Spleen (tissue), 13 donors: ENCODE measurements at places on chromosomes 1 and 21. TPM values are rescaled to one million over a fixed set of nuclear protein-coding genes. Genes with fewer than 3 reads are reported as not detected.

- H3K27me3 ChIP-seq, result peaks cover 32% of the 10 kb centered on the region
- peak; percentile 65 for DNase-seq
- H3K4me1 ChIP-seq, result no peaks in the 10 kb centered on the region
- no peak overlapping the region for H3K4me3 ChIP-seq
- no peak overlapping the region for H3K27ac ChIP-seq
Observed at GRCh38 chr1:53076721-53077598, 14.9 kb downstream of the PODN start.

DNA sequence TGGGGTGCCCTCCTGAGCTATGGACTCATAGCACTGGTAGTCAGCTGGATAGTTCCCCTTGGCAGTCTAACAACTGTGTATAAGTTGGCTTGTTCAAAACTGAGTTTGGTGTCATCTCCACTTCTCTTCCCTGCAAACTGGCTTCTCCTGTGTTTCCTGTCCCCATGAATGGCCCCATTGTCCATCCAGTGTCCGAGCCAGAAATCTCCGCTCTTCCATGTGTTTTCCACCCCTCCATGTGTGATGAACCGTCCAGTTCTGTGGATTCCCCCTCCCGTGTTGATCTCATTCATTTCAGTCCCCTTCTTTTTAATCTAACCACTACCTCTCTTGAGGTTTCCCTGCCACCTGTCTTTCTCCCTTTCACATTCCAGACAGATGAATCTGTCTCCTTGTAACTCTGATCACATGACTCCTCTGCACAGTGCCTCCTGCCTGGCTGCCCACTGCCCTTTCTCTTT is 195.7 kb downstream of the ROR1 start:
- no peak for DNase-seq
- H3K27ac ChIP-seq, result no peak overlapping the region
- no peaks in the 10 kb centered on the region for H3K36me3 ChIP-seq
- H3K27me3 ChIP-seq, result no peaks in the 10 kb centered on the region
- no peaks in the 10 kb centered on the region for H3K4me1 ChIP-seq

DNA sequence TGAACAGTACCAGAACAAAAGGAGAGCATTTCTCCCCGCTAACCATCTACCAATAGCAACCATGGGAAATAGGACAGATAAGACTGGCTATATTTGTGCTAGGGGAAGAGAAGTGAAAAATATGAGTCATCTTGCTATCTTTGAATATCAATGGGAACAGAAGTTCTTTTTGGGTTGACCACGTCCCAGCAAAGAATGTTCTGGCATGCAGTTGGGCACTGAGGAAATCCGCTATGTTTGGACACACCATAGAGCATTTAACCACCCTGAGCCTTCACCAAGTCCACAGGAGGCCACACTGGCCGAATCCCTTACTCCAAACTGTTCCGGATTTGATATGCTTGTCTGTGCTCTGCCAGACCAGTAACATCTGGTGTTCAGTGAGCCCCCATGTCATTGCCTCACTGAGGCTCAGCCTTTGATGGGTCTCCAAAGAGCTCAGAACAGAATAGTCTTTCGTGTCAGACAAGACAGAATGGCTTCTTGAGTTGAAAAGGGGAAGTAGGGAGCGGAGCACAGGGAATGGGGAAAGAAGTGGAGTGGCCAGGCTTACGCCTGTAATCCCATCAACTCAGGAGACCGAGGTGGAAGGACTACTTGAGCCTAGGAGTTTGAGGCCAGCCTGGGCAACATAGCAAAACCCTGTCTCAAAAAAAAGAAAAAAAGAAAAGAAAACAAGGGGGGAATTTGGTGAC is 81.4 kb downstream of the SMYD2 start:
- H3K36me3 ChIP-seq, result no peaks in the 10 kb centered on the region
- no peak overlapping the region for H3K27ac ChIP-seq
- DNase-seq, result no peak
- H3K4me1 ChIP-seq, result no peaks in the 10 kb centered on the region
- no peaks in the 10 kb centered on the region for H3K27me3 ChIP-seq

Gene CFH
- total RNA-seq, result 16.6 TPM

Gene BRINP2
- 0.51 TPM for total RNA-seq

Gene KRTAP10-9
- total RNA-seq, result not detected

Gene CENPL
- 8.7 TPM for total RNA-seq
